ENCODE measurements at places on chromosomes 1 and 21. TPM values are rescaled to one million over a fixed set of nuclear protein-coding genes. Genes with fewer than 3 reads are reported as not detected.

GRCh38 chr1:1407636-1408318, 684 bp upstream of the MRPL20 start:
- H3K4me3 ChIP-seq, result peak overlapping the region; percentile 88
- H3K27ac ChIP-seq, result peak overlapping the region; percentile 72
- no peaks in the 10 kb centered on the region for H3K36me3 ChIP-seq
- DNase-seq, result no peak

SLC6A17 gene
- total RNA-seq, result not detected

LYPD8 gene
- not detected for total RNA-seq

DNA sequence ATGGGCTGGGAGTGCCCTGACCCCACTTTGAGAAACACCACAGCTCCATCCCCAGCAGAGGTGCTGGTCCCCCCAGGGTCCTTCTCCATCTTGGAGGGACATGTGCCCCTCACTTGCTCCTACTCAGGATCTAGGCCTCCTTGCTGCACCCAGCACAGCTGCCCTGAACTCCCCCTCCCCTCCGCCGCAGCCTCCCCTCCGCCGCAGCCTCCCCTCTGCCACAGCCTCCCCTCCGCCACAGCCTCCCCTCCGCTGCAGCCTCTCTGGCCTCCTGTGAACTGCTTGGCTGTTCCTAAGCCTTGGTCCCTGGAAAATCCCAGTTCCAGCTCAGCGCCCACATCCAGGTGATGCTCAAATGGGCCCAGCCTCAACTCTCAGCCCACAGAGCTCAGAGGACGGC, 15.9 kb upstream of the TSPEAR start:
- H3K27ac ChIP-seq, result no peak overlapping the region
- no peaks in the 10 kb centered on the region for H3K36me3 ChIP-seq
- no peak overlapping the region for H3K4me3 ChIP-seq
- no peaks in the 10 kb centered on the region for H3K4me1 ChIP-seq
- no peaks in the 10 kb centered on the region for H3K27me3 ChIP-seq

DMBX1 gene
- 0.07 TPM for total RNA-seq

DNA sequence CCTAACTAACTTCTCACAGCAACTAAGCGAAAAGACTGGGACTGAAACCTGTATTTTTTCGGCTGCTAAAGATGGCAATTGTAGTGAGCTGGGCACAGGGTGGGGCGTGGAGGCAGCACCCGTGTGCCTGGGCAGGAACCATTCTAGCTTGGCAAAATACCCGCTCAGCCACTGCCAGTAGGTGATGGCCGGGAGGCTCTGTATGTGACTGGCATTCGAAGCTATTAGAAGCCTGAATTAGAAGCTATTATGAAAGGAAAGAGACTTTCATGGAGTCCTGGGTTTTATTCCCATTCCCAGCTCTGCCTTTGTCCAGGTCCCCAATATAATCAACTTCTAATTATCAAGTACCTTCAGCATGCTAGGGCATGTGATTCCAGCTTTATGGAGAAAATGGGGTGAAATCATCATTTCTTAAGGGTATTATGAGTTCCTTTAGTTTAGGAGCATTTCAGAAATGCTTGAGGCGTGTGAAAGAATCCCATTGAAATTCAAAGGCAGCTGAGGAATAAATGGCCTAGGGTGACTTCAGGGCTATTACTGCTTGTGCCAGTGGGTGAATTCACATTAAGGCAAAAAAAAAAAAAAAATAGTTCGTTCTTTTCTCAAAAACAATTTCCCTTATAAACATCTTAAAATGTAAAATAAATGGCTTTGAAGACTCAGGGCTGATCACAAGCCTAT, 125.6 kb downstream of the KCNN3 start:
- no peak overlapping the region for H3K27ac ChIP-seq
- no peaks in the 10 kb centered on the region for H3K27me3 ChIP-seq
- no peak for DNase-seq
- H3K4me3 ChIP-seq, result no peak overlapping the region
- no peaks in the 10 kb centered on the region for H3K36me3 ChIP-seq

- H3K36me3 ChIP-seq, result no peaks in the 10 kb centered on the region
- no peaks in the 10 kb centered on the region for H3K4me1 ChIP-seq
- H3K27ac ChIP-seq, result no peak overlapping the region
- H3K27me3 ChIP-seq, result no peaks in the 10 kb centered on the region
Observed at GRCh38 chr1:29105822-29106221, 17.9 kb downstream of the TMEM200B start.

SLAMF7 gene
- total RNA-seq, result 1.6 TPM

DNA sequence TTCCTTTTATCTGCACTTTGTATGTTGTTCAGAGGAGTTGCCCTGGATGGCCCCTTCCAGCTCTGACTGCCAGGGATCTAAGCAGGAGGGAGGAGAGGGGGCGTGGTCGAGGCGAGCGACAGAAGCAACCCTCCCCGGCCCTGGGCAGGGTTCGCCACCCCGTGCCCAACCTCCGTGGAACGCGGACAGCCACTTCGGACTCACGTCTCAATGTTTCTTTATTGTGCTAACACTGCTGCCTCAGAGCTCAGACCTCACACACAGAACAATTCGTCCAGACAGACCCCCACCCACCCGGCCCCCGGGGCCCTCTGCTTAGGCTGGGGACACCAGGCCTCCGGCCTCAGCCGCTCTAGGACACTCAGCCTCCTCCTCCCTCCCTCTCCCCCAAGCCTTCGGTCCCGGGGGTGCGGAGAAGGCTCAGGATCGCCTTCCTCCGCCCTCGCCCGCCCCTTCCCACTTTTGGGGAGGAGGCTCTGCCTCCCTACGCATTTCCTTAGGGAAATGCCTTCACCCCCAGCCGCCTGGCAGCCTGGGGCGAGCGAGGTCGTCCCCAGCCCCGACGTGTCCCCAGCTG, 8.3 kb downstream of the VSIG8 start:
- DNase-seq, result peak; percentile 66
- peak overlapping the region; percentile 66 for H3K4me3 ChIP-seq
- H3K36me3 ChIP-seq, result no peaks in the 10 kb centered on the region
- no peaks in the 10 kb centered on the region for H3K4me1 ChIP-seq

DNA sequence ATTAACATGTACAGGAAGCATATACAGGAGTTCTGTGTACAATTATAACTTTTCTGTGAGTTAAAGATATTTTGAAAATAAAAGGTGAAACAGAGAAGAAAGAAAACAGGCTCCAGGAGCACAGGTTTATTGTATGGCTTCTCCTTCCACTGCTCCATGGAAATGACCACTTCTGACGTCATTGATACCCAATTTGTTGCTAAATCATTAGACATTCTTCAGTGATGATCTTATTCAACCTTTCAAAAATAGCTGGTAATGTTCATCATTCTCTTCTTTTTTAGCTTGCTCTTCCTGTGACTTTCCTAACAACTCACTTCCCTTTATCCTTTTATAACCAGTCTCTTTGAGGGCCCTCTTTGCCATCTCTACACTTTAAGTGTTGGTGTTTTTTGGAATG, 77.8 kb downstream of the KCNK2 start:
- H3K4me1 ChIP-seq, result no peaks in the 10 kb centered on the region
- H3K4me3 ChIP-seq, result no peak overlapping the region

DNA sequence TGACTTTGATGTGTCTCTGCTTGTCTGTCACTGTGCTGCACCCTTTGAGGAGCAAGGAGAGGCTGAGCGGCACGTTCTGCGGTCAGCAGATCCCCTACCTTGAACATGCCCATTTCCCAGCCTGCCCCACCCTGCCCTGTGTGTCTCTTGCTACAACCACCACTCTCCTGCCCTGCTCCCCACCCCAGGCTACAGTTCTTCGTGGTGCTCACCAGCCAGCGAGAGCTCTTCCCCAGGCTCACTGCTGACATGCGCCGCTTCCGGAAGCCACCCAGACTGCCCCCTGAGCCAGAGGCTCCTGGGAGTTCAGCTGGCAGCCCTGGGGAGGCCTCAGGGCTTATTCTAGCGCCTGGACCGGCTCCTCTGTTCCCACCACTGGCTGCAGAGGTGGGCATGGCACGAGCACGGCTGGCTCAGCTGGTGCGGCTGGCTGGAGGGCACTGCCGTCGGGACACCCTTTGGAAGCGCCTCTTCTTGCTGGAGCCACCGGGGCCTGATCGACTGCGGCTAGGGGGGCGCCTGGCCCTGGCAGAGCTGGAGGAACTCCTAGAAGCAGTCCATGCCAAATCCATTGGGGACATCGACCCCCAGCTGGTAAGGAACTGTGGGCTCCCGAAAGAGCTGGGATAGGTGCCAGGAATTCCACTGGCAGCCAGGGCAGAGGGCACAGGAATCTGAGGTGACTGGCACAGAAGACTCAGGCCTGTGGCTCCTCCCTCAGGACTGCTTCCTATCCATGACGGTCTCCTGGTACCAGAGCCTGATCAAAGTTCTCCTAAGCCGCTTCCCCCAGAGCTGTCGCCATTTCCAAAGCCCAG, 5.6 kb downstream of the HYI start:
- no peaks in the 10 kb centered on the region for H3K36me3 ChIP-seq
- no peaks in the 10 kb centered on the region for H3K27me3 ChIP-seq
- no peaks in the 10 kb centered on the region for H3K4me1 ChIP-seq
- no peak overlapping the region for H3K4me3 ChIP-seq
- DNase-seq, result peak; percentile 17
- H3K27ac ChIP-seq, result no peak overlapping the region

DNA sequence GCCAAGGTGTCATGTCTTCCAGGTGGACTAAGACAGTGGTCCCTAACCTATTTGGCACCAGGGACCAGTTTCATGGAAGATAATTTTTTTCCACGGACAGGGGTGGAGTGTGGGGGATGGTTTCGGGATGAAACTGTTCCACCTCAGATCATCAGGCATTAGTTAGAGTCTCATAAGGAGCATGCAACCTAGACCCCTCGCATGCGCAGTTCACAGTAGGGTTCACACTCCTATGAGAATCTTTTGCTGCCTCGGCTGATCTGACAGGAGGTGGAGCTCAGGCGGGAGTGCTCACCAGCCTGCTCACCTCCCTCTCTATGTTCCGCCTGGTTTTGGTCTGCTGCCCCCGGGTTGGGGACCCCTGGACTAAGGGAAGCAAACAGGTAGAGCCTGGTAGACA, 30.9 kb downstream of the LGR6 start:
- no peak overlapping the region for H3K4me3 ChIP-seq
- H3K4me1 ChIP-seq, result no peaks in the 10 kb centered on the region
- no peak for DNase-seq
- no peaks in the 10 kb centered on the region for H3K36me3 ChIP-seq
- no peak overlapping the region for H3K27ac ChIP-seq
- no peaks in the 10 kb centered on the region for H3K27me3 ChIP-seq

DNA sequence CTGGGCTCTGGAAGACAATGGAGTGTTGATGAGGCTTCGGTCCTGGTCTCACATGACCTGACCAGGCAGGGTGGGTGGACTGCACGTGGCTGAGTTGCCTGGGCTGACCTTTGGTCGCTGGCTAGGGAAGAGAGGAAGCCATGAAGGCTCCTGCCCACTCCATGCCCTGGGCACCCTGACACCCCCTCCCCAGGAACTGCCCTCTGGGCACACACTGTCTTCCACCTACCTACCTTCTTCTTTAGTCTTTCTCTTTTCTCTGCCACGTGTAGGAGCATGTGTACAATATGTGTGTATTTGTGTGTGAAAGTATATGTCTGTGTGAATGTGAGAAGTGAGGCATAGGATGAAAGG, 15.1 kb downstream of the POU3F1 start:
- H3K4me1 ChIP-seq, result peaks cover 15% of the 10 kb centered on the region
- H3K36me3 ChIP-seq, result no peaks in the 10 kb centered on the region
- no peak overlapping the region for H3K27ac ChIP-seq
- no peak for DNase-seq

GRCh38 chr1:7482772-7483495, 288.2 kb upstream of the VAMP3 start:
- H3K4me3 ChIP-seq, result no peak overlapping the region
- H3K27ac ChIP-seq, result no peak overlapping the region
- no peaks in the 10 kb centered on the region for H3K4me1 ChIP-seq
- no peaks in the 10 kb centered on the region for H3K36me3 ChIP-seq
- DNase-seq, result no peak

DNA sequence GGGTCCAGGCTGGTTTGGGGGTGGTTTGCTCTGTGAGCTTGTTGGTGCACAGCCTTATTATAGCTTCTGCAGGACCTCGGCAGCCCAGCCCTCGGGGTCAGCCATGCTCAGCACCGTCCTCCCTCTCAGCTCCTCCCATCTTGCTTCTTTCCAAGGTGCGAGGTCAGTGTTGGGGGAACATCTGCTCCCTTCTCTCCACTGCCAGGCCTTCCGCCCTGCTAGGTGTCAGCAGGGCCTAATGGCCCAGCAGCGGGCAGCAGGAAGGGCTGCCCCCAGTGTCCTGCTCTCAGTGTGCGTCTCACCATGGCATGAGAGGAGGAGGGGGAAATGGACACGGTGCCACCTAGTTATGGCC, 36.5 kb upstream of the LRRC3 start:
- H3K36me3 ChIP-seq, result no peaks in the 10 kb centered on the region
- no peaks in the 10 kb centered on the region for H3K4me1 ChIP-seq
- no peak for DNase-seq
- H3K27ac ChIP-seq, result no peak overlapping the region
- H3K27me3 ChIP-seq, result peaks cover 6% of the 10 kb centered on the region
